ENCODE measurements at places on chromosomes 16 and 17.

DNA sequence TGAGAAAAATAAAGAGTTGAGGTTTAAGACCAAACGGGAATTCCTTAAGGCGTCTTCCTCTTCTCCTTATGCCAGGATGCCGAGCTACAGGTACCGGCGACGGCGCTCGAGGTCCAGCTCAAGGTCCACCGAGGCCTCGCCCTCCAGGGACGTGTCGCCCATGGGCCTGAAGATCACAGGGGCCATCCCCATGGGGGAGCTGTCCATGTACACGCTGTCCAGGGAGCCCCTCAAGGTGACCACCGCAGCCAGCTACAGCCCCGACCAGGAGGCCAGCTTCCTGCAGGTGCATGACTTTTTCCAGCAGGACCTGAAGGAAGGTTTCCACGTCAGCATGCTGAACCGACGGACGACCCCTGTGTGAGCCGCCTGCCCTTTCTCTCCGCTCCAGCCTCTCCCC is 13.7 kb upstream of the CACNG1 start:
- DNase-seq = no peak

- no peak for DNase-seq
These were observed 25.0 kb upstream of the SYT17 start for GRCh38 chr16:19142939-19143598.

DNA sequence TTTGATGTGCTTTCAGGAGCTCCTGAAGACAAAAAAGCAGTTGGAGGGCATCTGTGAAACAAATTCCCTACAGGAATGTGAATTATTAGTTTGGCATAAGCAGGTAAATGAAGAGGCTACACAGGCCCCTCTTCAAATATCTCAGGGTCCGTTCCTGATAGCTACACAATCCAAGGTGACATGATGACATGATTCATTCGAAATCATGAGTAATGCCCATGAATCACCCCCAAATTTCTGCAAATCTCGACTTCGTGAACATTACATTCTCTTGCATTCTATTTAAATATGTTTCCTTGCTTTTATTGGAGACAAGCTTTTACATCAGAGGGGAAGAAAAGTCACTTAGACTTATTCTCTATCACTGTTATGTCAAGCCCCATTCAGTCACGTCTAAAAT is 22.3 kb downstream of the GAN start:
- DNase-seq = no peak

DNA sequence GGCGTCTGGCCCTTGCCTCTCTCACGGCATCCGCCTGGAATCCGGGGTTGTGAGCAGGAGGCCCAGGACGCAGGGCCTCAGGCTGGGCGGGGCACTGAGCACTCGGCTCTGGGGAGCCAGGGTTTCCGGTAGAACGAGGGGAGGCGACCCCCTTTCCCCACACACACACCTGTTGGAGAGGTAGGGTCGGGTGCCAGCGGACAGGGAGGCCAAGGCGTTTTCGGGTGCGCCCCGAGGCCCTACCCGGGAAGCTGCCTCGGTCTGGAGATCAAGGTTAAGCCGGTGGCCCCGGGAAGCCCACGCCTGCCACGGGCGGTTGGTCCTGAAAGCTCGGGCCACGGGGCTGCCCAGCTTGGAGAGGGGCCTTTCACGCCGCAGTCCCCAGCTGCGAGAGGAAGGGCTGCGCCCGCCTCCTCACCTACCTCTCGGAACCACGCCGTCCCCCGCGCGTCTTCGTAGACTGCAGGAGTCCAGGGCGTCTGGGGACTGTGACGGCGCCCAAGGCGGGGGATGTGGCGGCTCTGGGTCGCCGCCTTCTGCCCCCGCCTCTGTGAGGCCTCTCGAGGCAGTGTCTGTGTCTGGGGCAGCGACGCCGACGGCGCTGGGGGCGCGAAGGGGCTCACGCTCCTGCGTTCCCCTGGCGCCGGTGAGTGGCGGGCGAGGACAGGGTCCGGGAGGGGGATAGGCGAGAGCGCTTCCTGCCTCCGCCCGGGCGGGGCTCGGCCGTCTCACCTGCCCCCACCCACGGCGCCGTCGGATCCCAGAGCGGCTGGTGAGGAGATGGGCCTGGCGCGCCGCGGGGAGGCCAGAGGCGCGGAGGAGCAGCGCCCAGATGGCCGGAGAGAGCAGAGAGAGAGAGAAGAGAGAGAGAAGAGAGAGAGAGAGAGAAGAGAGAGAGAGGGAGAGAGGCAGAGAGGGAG is 20.3 kb upstream of the HOXB9 start:
- peak; percentile 39 for DNase-seq

- DNase-seq = no peak
These were observed 9.1 kb downstream of the TIMM22 start for GRCh38 chr17:1006054-1006453.

GRCh38 chr16:30839523-30840227 is 52.7 kb upstream of the ZNF629 start:
- no peak for DNase-seq

- DNase-seq = no peak
These were observed 49.5 kb downstream of the SRCIN1 start for GRCh38 chr17:38556239-38556638.

DNA sequence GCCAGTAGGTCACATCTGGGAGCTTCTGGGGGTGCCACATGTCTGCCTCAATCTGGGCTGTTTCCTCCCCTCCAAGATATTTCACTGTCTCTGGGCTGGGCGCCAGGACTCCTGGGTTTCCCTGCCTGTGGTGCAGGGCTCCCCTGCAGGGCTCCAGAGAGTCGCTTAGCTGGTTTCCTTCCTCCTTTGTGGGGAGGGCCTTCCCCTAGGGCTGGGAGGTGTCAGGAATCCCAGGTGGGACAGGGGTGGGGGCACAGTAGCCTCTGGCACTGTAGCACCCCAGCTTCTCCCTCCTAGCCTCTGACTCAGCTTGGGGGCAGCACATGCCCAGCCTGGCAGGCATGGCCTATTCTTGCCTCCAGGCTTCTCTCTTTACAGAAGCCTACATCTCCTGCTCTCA is 2.6 kb downstream of the RARA start:
- DNase-seq = no peak
